ENCODE measurements at places on chromosomes 4 and X. TPM values are rescaled to one million over a fixed set of nuclear protein-coding genes. Genes with fewer than 3 reads are reported as not detected.

PDGFRA gene
- 0.55 TPM for total RNA-seq

RAB33A gene
- 0.91 TPM for total RNA-seq

HTN3 gene
- not detected for total RNA-seq

CXCL11 gene
- 1.1 TPM for total RNA-seq

BEND2 gene
- not detected for total RNA-seq

ERCC6L gene
- 6.7 TPM for total RNA-seq

NUDT11 gene
- 3.9 TPM for total RNA-seq

MAGEA6 gene
- not detected for total RNA-seq

CPZ gene
- total RNA-seq = not detected

LRCH2 gene
- 4.7 TPM for total RNA-seq

FRAS1 gene
- total RNA-seq = 3.6 TPM

HSD17B13 gene
- total RNA-seq = not detected

MAGEA3 gene
- not detected for total RNA-seq

ZFP42 gene
- not detected for total RNA-seq

EREG gene
- total RNA-seq = not detected
